Cerebellar nuclear complex (tissue), 1 donor: ENCODE measurements at places on chromosomes 1 and 21.

DNA sequence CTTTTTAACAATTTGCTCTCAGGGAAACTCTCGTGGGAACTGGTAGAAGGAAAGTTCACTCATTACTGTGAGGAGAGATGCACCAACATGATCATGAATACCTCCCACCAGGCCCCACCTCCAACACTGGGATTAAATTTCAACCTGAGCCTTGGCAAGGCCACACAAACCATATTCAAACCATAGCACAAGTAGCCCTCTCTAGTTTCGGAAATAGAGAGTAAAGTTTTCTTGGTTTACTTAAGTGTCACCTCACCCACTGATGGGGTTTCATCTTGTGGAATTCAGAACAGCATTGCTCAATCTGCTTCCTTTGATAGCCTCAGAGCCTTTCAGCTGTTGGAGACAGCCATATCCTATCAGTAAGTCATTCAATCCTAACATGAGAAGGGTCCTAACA, 25.5 kb upstream of the CCSAP start:
- no peak for DNase-seq

DNA sequence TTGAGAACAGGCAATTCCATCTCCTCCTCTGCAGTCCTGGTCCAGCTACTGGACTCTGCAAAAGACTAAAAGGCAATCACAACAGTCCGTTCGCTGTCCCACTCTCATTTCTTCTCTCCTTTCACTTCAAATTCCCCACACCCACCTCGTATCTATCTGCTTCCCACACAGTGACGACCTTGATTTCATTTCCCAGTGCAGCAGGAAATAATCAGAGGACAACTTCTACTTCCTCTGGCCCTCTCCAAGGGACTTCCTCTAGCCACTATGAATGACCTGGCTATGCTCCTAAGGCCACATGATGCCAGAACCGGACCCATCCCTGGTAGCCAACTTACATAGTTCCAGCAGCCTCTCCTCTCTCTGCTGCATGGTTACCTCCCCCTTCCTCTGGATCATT, 8.0 kb downstream of the NOL9 start:
- no peak for DNase-seq

DNA sequence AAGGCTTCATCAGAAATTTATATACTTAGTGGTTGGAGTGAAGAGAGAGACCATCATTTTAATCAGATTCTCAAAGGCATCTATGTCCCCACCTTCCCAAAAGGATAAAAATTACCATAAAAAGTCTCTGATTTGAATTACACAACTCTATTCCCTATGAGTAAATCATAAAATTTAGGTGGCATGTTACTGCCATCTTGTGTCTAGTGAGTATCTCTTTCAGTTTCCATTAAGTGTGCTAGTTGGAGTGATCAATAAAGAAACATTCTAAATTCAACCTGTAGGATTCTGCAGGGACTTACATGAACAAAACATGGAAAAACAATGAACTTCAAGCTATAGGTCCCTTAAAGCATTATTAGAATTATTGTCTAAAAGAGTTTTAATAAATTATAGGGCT, 655.4 kb downstream of the LTN1 start:
- no peak for DNase-seq

DNA sequence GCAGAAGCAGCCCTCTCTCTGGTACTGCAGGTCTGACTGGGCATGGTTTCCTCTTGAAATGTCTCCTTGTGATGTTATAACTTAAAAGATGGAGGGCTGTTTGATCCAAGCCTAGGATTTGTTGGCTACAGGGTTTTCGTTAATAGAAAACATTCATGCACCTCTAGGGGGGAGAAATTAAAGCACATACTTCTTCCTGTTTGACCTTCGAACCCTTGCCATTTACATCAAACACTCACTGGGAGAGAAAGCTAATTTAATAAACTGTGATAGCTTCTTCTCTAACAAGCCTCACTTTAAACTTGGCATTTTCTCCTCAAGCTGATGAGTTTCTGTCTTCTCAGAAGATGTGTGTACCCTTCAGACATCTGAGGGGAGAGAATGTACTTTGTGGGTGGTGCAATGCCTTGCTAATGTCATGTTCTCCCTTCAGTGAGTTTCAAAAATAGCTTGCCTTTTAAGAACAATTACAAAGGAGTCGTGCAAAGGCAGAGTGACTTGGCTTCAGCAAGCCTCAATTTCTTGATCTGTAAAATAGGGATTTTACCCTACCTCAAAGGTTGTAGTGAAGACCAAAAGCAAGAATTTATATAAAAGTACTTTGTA, 20.4 kb downstream of the CACHD1 start:
- no peak for DNase-seq
